ENCODE measurements at places on chromosomes 11 and 22. TPM values are rescaled to one million over a fixed set of nuclear protein-coding genes. Genes with fewer than 3 reads are reported as not detected.

DNA sequence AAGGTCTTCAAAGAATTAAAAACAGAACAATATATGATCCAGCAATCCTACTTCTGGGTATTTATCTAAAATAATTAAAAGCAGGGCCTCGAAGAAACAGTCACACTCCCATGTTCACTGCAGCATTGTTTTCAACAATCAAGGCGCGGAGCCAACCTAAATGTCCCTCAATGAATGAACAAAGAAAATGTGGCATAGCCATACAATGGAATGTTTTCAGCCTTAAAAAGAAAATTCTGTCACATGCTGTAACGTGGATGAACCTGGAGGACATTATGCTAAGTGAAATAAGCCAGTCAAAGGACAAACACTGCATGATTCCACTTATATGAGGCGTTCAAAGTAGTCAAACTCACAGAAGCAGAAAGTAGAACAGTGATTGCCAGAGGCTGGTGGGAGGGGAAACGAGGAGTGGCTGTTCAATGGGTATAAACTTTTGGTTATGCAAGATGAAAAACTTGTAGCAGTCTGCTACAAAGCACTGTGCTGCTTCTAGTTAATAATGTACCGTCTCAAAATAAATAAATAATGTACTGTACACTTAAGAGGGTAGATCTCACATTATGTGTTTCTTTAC is 41.2 kb downstream of the SNX19 start:
- DNase-seq = no peak

Gene CYB5R2
- not detected for total RNA-seq

Gene NDUFC2
- total RNA-seq = 127 TPM

Gene TSSK2
- total RNA-seq = not detected

Gene OLFML1
- total RNA-seq = 0.33 TPM
